Cortex of kidney (tissue), 1 donor: ENCODE measurements at places on chromosomes 1 and 21.

DNA sequence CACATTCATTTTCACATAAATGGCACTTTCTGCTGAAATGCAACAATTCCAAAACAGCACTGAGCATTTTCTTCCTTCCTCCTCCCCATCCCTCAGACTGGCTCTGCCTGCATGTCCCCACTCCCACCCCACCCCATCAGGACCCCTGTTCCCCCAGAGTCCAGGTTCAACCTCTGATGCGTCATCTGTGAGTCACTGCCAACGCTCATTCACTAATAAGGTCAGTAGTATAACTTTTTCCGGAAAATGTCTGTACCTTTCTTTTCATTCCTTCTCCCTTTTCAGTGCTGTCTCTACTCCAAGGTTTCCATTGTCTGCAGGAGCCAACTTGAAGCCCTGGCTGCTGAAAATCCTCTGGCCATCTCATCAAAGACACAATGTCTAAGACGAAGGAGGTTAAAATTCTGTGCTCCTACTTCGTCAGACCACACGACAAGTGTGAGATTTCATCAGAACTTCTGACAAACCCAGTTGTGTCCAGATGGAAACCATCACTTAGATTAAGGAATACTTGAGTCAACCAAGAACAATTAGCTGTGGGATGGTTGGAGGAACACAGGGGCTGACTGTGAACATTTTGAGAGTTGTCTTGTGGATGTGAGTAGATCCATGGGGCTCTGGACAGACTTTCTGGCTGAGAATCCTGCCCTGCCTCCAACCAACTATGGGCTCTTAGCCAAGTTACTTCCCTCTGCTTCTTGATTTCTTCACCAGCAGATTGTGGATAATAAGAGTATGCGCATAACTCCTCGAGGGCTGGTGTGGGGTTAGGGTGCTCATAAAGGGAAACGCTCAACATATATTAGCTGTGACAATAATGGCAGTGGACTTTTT is 35.6 kb upstream of the UTS2 start:
- DNase-seq: no peak

GRCh38 chr1:186244825-186245224 is 130.2 kb downstream of the TPR start:
- DNase-seq: no peak

- DNase-seq: no peak
Measured at GRCh38 chr1:229943988-229944743, 122.9 kb upstream of the GALNT2 start.

DNA sequence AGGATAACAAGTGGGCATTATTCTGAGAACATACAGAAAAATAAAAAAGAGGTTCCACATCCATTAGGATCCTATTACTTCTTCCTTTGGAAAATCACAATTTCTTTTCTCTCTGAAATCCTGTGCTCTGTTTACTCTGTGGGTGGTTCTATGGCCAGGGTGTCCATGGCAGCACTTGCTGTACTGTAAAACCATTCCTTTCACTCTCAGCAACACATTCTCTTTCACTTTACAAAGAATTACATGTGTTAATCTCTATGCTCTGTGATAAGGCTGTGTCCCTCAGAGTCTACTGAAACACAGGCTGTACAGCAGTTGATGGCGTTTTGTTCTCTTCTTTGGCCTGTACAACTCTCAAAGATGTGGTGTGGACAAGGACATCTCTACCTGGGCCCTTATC is 524.1 kb downstream of the PTBP2 start:
- no peak for DNase-seq

- no peak for DNase-seq
Measured at GRCh38 chr1:248873993-248874533, 15.2 kb upstream of the ZNF692 start.

DNA sequence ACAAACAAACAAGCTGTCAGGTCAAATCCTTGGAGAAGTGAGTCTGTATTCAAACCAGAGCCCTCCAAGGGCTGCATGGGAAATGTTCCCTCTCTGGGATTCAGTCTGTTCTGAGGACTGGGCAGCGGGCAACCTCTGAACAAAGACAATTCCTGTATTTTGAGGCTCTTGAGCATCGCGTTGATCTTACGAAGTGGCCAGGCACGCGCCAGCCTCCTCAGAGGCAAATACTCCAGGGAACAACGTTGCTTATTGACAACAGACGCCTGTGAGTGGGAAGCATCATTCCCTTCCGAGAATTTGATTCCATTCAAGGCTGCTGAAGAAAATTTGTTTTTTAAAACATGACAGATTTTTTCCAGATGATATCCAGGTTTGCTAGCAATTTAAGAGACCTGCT is 20.0 kb upstream of the TACSTD2 start:
- no peak for DNase-seq

GRCh38 chr1:156508205-156508954 is 7.8 kb upstream of the MEF2D start:
- no peak for DNase-seq

- DNase-seq: no peak
Measured at GRCh38 chr1:244330318-244330625, 121.4 kb downstream of the ADSS2 start.

DNA sequence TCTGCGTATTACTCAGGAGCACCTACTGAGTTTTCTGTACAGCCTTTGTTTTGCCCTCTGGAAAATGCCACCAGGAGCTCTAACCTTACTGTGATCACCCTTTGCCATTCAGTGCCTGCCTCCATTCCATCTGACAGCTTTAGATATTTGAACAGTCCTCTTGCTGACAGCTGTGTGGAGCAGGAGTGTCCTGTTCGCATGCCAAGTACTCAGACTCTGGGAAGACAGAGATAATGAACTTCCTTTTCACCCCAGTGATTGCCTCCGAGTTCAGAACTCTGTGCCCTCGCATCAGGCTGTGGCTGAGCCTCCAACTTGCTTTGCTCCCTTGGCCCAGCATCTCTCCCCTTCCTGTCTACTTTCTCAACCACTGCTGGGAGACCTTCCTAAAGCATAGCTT is 74.0 kb downstream of the CACNA1E start:
- DNase-seq: no peak

- no peak for DNase-seq
Measured at GRCh38 chr21:29888437-29888836, 51.4 kb downstream of the GRIK1 start.

DNA sequence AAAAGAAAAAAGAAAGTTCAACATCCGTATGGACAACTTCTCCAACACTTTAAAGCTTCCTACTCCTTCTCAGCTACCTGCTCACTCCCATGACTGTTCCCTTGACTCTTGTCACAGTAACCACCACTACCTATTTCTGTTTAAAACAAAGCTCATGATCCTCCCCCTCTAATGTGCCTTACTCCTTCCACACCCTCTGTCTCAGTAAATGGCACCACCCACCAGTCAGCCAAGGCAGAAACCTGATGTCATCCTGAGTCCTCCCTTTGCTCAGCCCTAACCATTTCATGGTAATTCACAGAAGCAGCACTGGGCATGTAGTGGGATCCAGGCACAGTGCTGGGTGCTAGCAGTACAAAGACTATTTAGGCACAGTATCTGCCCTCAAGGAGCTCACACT is 63.0 kb upstream of the PPM1J start:
- DNase-seq: no peak

DNA sequence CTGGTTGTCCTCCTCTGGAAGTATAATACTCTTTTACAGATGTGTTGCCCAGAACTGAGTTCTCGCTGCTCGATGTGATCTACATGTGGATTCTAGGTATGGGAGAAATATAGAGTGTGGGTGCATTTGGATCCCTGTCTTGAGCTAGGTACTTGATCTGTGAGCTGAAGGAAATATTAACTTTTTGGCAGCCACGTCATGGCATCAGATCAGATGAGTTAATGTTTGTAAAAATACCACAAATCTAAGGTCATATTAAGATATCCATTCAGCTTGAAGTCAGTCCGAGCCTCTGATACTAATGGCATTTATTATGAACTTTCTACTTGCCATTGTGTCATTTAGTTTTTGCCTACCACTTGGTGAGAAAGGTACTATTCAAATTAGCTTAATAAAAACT is 24.6 kb downstream of the MAPKAPK2 start:
- DNase-seq: no peak

- no peak for DNase-seq
Measured at GRCh38 chr1:154328318-154329151, 3.2 kb downstream of the ATP8B2 start.

DNA sequence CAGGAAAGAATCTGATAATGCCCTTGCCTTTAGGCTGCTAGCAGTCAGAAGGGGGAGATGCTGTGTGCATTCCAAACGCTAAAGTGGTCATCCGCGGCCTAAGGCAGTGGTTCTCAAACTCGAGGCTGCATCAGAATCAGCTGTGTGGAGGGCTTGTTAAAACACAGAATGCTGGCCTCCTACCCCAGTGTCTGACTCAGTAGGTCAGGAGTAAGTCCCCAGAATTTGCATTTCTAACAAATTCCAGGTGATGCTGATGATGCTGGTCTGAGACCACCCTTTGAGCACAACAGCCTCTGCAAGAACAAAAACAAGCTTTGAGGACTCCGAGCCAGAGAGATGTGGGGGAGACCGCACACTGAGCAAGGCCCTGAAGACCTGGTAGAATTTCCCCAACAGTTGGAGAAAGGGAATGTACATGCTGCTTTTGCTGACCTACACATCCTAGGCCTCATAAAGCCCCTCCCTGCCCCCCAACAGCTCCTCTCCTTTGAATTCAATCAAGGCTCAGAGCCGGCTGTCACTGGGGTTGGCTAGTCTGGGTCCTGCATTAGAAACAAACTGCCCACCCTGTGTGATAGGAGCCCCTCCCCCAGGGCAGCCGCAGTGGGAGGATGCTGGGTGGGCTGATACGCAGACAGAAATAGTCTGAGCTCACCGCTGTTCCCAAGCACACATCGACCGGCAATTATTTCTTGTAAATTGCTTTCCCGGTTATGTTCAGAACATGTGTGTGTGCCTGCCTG is 27.1 kb downstream of the SHISAL2A start:
- DNase-seq: no peak

GRCh38 chr1:88763649-88764406 is 79.8 kb downstream of the PKN2 start:
- DNase-seq: no peak

DNA sequence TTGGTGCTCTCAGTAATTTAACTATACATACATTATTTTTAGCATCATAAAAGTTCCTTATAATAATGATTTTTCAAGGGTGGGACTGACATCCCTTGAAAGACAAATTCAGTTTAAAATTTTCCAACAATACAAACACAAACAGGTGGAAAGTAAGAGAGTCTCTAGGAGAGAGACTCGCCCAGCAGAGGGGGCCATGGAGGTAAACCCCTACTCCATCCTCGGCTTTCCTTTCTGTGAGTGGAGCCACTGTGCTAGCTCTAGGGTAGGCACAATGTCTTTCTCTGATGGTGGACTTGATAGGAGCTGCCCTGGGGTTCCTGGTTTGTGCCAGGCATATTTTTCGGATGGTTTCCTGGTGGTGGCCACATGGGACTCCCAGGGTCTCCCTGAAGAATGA is 8.3 kb downstream of the CSMD2 start:
- DNase-seq: no peak

DNA sequence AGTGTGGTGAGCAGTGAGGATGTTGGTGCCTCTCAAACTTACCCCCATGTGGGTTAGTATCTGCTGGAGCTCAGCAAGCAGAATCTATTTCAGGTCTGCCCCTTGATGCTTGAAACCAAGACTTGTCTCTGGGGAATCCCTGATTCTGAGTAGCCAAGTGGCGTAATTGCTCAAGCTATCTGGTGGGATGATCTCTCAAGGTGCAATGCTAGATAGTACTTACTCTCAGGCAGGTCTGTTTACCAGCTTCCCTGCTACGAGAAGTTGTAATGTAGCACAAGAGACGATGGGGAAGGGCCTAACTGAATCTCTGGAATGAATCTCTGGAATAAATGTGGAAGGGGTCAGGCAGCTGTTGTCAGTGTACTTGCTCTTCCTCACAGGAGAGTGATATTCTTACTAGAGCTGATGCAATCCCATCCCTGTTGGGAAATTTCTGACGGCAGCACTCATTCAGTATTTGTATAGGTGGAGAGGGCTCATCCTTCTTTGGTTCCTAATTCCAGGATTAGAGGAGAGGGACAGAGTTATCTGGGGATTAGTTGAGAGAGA is 65.4 kb downstream of the MACF1 start:
- DNase-seq: no peak

DNA sequence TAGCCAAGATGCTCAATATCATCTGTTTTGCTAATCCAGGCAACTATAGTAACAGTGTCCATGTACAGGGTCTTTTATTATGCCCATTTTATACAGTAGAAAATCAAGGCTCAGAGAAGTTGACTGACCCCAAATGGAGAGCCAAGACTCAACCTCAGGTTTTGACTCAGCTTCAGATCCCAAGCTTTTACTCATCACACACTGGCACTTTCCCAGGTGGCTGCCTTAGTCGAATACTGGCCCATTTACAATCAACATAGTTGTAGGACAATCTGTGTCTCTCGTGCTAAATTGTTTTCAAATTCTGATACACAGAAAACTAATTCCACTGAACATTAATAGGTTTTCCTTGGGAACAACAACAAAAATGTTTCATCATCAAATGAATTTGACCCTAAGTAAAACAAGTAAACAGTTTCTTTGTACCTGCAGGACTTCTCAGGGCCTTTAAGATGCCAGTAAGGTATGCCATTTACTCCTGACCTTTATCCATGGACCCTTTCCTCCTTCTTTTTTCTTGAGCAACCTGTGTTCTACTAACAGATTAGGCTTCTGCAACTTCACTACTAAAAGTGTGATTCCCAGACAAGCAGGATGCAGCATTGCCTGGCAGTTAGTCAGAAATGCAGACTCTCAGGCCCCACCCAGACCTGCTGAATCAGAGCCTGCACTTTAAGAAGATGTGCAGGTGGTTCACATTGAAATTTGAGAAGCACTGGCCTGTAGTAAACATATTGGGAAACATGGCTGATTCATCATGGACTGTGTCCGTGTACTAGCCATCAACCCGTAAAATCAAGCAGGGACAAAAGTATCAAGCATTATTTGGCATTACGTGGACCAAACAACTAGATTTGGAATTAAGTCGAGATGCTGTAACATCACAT is 128.8 kb downstream of the RRAGC start:
- no peak for DNase-seq

- no peak for DNase-seq
Measured at GRCh38 chr1:211648336-211648735, 27.1 kb downstream of the NEK2 start.

DNA sequence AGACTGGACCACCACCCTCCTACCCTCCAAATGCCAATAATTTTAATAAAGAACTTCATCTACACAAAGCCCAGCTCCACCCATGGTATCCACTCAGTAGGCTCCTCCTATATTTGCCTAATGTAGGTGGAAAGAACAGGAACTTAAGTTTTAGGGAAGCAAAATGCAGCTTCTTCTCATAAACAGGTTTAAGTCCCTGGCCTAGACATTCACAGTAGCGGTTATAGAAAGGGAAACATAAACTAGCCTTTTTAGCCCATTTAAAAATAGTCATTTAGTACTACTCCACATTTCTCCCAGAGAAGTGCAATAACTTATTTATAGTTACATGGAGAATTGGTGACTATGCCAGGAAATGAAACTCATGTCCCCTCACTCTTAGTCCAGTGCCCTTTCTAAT is 56.6 kb upstream of the CPLANE2 start:
- no peak for DNase-seq

GRCh38 chr1:192491804-192492554 is 83.6 kb upstream of the RGS1 start:
- DNase-seq: no peak
